ENCODE measurements at places on chromosomes 4 and X.
A peak's percentile ranks its signal among the peaks of the same experiment; 100 is the strongest.

GRCh38 chr4:36737691-36738090, 456.3 kb downstream of the DTHD1 start:
- DNase-seq, result no peak

GRCh38 chr4:3212391-3213105, 36.4 kb upstream of the MSANTD1 start:
- DNase-seq, result no peak

DNA sequence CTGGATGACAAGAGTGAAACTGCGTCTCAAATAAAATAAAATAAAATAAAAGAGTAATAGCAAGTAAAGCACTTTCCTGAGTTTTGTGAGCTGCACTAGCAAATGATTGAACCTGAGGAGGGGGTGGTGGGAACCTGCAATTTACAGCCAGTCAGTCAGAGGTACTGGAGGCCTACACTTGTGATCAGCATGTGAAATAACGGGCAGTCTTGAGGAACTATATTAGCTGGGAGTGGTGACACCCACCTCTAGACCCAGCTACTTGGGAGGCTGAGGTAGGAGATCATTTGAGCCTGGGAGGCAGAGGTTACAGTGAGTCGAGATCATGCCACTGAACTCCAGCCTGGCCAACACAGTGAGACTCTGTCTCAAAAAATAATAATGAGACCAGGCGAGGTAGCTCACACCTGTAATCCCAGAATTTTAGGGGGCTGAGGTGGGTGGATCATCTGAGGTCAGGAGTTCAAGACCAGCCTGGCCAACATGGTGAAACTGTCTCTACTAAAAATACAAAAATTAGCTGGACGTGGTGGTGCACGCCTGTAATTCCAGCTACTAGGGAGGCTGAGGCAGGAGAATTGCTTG, 537.1 kb upstream of the HTR2C start:
- DNase-seq, result no peak

- no peak for DNase-seq
Observed at GRCh38 chrX:112247714-112248113, 165.1 kb upstream of the TRPC5 start.

DNA sequence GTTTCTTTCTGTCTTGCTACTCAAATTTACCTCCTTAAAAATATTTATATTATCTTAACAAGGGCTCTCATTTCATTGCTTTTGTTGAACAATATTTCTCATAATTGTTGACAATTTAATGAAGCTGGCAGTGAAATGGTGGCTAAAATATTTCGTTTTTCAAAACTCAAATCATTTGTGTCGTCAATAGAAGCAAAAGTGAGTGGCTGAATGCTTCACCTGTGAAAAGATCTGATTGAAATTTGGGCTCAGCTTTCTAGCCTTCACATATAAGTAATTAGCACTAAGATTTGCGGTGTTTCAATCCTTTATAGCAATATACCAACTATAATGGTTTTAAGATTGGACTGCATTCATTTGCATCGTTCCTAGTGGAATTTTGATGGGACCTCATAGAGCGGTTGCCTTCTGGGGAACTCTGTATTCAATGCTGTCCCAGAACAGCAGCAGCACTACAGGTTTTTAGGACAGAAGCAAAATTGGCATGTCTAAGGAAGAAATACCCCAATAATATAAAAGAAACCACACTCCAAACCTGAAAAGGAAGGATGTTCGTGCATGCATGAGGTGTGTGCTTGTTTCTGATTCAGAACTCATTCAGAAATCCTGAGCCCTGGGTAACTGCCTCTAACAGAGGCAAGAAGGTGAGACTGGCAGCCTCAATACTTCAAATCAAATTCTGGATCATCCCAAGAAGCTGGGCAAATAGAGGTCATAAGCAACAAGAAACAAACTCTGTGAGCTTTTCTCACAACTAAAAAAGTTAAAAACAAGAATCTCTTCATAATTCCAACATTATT, 2.5 kb downstream of the CXCL1 start:
- DNase-seq, result no peak

- DNase-seq, result peak; percentile 54
Observed at GRCh38 chr4:180664766-180665368, 1578.3 kb upstream of the TENM3 start.

Measured in skeletal muscle cell (primary cell).